ENCODE measurements at places on chromosomes 12 and 14.

DNA sequence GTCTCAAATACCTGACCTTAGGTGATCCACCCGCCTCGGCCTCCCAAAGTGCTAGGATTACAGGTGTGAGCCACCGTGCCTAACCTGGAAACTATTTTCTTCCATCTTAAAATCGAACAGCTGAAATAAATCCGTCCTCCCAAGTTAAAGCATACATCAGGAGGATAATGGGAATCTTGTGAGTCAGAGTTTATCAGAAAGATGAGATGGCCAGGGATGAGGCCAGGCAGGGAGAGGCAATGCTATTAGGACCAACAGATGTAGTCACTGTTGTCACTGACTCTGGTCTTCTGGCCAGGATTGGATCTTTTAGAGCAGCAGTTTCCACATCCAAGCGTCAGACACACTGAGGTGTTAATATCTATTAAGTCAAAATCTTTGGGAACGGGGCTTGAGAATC is 61.7 kb upstream of the USP44 start:
- no peaks in the 10 kb centered on the region for H3K27me3 ChIP-seq
- no peaks in the 10 kb centered on the region for H3K36me3 ChIP-seq
- H3K27ac ChIP-seq = no peak overlapping the region
- DNase-seq = no peak
- H3K4me1 ChIP-seq = peaks cover 3% of the 10 kb centered on the region

GRCh38 chr12:91182636-91183455 is at the start of gene DCN:
Gene DCN (minus strand): TSS chr12:91182817. CDS start chr12:91178552, 4,265 bp downstream.
- no peaks in the 10 kb centered on the region for H3K4me1 ChIP-seq
- peak within 1 kb of the TSS; percentile 32 for H3K4me3 ChIP-seq
- H3K36me3 ChIP-seq = no peaks in the 10 kb centered on the region

GRCh38 chr14:75123991-75124390 is 2.9 kb downstream of the NEK9 start:
- H3K36me3 ChIP-seq = peaks cover 20% of the 10 kb centered on the region
- DNase-seq = no peak
- peaks cover 54% of the 10 kb centered on the region for H3K4me1 ChIP-seq
- peak overlapping the region; percentile 4 for H3K27ac ChIP-seq
- no peak overlapping the region for H3K4me3 ChIP-seq
- H3K27me3 ChIP-seq = no peaks in the 10 kb centered on the region

GRCh38 chr12:104340177-104340576 is 36.6 kb downstream of the EID3 start:
- H3K27me3 ChIP-seq = no peaks in the 10 kb centered on the region
- no peak overlapping the region for H3K27ac ChIP-seq
- no peak overlapping the region for H3K4me3 ChIP-seq
- peaks cover 76% of the 10 kb centered on the region for H3K36me3 ChIP-seq
- DNase-seq = no peak

GRCh38 chr14:54895683-54896082 is 6.9 kb downstream of the GCH1 start:
- no peak overlapping the region for H3K4me3 ChIP-seq
- no peak overlapping the region for H3K27ac ChIP-seq
- no peaks in the 10 kb centered on the region for H3K36me3 ChIP-seq
- DNase-seq = no peak
- no peaks in the 10 kb centered on the region for H3K27me3 ChIP-seq

GRCh38 chr14:63371033-63371432 is 52.3 kb upstream of the GPHB5 start:
- no peak overlapping the region for H3K27ac ChIP-seq
- no peaks in the 10 kb centered on the region for H3K4me1 ChIP-seq
- H3K4me3 ChIP-seq = no peak overlapping the region
- no peaks in the 10 kb centered on the region for H3K27me3 ChIP-seq
- DNase-seq = no peak
- no peaks in the 10 kb centered on the region for H3K36me3 ChIP-seq

- peaks cover 7% of the 10 kb centered on the region for H3K4me1 ChIP-seq
- peak; percentile 93 for DNase-seq
- H3K36me3 ChIP-seq = no peaks in the 10 kb centered on the region
- peaks cover 7% of the 10 kb centered on the region for H3K27me3 ChIP-seq
- no peak overlapping the region for H3K27ac ChIP-seq
Measured at GRCh38 chr12:39145175-39145999, 240.0 kb upstream of the CPNE8 start.

- DNase-seq = no peak
- H3K36me3 ChIP-seq = no peaks in the 10 kb centered on the region
- H3K4me1 ChIP-seq = no peaks in the 10 kb centered on the region
- no peak overlapping the region for H3K4me3 ChIP-seq
Measured at GRCh38 chr14:44589180-44589579, 82.1 kb upstream of the FSCB start.

DNA sequence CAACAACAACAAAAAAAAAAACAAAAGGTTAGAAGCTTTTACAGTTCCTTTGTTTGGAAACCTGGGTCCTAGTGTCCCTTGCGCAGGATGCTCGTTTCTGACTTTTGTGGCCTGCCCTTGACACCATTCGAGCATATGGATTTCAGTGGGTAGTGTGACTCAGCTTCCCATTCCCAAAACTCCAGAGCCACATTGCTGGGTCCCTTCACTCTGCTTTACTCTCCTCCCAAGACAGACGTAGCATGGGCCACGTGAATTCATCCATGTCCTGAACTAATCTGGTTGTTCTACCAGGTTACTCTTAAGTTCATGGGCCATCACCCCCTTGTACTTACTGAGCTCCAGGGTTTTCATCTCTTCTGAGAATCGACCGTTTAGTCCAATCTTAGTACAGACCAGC is 68.0 kb upstream of the MAX start:
- no peaks in the 10 kb centered on the region for H3K27me3 ChIP-seq
- peaks cover 8% of the 10 kb centered on the region for H3K4me1 ChIP-seq
- H3K36me3 ChIP-seq = no peaks in the 10 kb centered on the region
- no peak for DNase-seq

DNA sequence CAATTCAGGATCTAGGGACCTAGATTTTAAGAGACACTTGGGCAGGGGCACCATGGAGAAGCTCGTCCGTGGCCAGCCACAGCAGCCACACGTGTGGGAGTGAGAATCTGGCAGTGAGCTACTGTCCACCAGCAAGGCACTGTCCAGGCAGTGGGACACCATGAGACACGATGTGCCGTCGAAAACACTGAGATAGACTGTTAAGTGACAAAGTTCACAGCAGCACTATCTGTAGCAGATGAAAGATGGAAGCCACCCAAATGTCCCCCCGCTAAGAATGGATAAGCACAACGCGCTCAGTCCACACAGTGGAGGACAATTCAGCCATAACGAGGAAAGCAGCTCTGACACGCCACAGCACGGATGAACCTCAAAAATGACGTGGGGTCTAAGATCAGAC is 19.7 kb downstream of the RILPL1 start:
- H3K4me3 ChIP-seq = no peak overlapping the region
- H3K4me1 ChIP-seq = no peaks in the 10 kb centered on the region
- peaks cover 14% of the 10 kb centered on the region for H3K36me3 ChIP-seq
- H3K27ac ChIP-seq = peak overlapping the region; percentile 44

- no peak overlapping the region for H3K27ac ChIP-seq
- H3K36me3 ChIP-seq = no peaks in the 10 kb centered on the region
- no peaks in the 10 kb centered on the region for H3K27me3 ChIP-seq
- H3K4me3 ChIP-seq = no peak overlapping the region
Measured at GRCh38 chr14:35940291-35940690, 114.2 kb downstream of the BRMS1L start.

DNA sequence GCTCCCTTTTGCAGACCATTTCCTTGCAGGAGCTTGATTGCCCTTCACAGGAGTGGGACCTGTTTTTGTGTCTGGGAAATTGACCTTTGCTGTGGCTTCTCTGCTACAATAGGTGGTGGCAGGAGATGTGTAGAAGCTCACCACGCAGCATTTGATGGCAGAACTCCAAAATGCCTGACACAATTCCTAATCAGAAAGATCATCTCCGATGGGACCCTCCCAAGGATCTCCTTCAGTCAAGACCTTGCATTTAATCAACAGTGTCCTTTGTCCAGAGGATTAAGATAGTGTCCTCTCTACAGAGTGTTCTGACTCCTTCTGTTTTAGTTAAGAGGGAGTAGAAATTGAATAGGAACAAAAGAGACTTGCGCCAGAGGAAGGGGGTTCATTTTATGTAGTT is 83.6 kb upstream of the DDHD1 start:
- H3K4me3 ChIP-seq = no peak overlapping the region
- no peak overlapping the region for H3K27ac ChIP-seq
- H3K4me1 ChIP-seq = no peaks in the 10 kb centered on the region
- no peaks in the 10 kb centered on the region for H3K36me3 ChIP-seq
- no peaks in the 10 kb centered on the region for H3K27me3 ChIP-seq

- H3K27me3 ChIP-seq = no peaks in the 10 kb centered on the region
- peak overlapping the region; percentile 15 for H3K27ac ChIP-seq
- H3K36me3 ChIP-seq = no peaks in the 10 kb centered on the region
- no peak for DNase-seq
Measured at GRCh38 chr12:94254270-94254669, 105.9 kb downstream of the PLXNC1 start.

- peaks cover 11% of the 10 kb centered on the region for H3K36me3 ChIP-seq
- H3K27me3 ChIP-seq = no peaks in the 10 kb centered on the region
- no peak overlapping the region for H3K4me3 ChIP-seq
- H3K4me1 ChIP-seq = no peaks in the 10 kb centered on the region
Measured at GRCh38 chr14:52876311-52876710, 74.5 kb downstream of the FERMT2 start.

DNA sequence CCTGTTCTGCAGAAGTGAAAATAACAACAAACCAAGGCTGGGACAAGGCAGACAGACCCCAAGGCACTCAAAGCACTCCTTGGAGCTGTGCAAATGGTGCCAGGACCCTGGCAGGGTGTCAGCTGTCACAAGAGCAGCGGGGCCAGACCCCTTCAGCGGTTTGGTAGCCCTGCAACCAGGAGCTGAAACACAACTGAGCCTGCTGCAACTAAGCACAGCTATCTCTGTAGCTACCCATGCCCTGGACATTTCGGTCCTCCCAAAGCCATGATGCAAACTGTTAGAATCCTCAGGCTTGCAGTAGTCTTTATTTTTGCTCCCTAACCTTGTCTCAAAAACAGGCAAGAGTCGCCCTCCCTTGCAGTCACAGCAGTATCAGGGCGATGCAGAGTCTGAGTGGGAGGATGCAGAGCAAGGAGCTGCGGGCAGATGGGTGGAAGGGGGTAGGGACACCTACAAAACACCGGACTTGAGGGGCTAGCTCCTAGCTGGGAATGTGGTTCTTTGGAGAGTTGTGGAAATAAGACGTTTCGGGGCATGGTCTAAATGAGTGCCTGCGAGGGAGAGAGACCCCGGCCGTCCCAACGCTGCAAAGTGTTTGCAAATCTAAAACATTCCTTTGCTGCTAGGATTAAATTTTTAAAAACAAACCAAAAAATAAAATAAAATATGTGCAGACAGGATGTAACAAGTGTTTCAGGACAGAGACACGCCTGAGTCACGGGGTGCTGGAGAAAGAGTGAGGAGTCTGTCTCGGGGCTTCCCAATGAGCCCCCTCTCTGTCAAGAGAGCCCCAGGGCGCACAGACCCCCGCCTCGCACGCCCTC is 1.0 kb downstream of the NUAK1 start:
- peaks cover 11% of the 10 kb centered on the region for H3K4me1 ChIP-seq
- DNase-seq = no peak
- peaks cover 16% of the 10 kb centered on the region for H3K27me3 ChIP-seq
- no peaks in the 10 kb centered on the region for H3K36me3 ChIP-seq
- peak overlapping the region; percentile 83 for H3K27ac ChIP-seq
- peak overlapping the region; percentile 73 for H3K4me3 ChIP-seq

- no peaks in the 10 kb centered on the region for H3K4me1 ChIP-seq
- no peak overlapping the region for H3K4me3 ChIP-seq
- no peak overlapping the region for H3K27ac ChIP-seq
- peak; percentile 13 for DNase-seq
- no peaks in the 10 kb centered on the region for H3K36me3 ChIP-seq
- no peaks in the 10 kb centered on the region for H3K27me3 ChIP-seq
Measured at GRCh38 chr12:34406996-34407300, 384.7 kb downstream of the ALG10 start.

GRCh38 chr12:6182279-6182898 is 17.8 kb upstream of the CD9 start:
- H3K4me1 ChIP-seq = peaks cover 49% of the 10 kb centered on the region
- DNase-seq = peak; percentile 78
- no peak overlapping the region for H3K4me3 ChIP-seq
- no peaks in the 10 kb centered on the region for H3K36me3 ChIP-seq
- H3K27me3 ChIP-seq = no peaks in the 10 kb centered on the region
- H3K27ac ChIP-seq = peak overlapping the region; percentile 82

GRCh38 chr14:52640137-52640536 is 55.2 kb downstream of the ERO1A start:
- DNase-seq = no peak
- peaks cover 14% of the 10 kb centered on the region for H3K36me3 ChIP-seq
- H3K27me3 ChIP-seq = no peaks in the 10 kb centered on the region
- no peaks in the 10 kb centered on the region for H3K4me1 ChIP-seq
- no peak overlapping the region for H3K4me3 ChIP-seq

DNA sequence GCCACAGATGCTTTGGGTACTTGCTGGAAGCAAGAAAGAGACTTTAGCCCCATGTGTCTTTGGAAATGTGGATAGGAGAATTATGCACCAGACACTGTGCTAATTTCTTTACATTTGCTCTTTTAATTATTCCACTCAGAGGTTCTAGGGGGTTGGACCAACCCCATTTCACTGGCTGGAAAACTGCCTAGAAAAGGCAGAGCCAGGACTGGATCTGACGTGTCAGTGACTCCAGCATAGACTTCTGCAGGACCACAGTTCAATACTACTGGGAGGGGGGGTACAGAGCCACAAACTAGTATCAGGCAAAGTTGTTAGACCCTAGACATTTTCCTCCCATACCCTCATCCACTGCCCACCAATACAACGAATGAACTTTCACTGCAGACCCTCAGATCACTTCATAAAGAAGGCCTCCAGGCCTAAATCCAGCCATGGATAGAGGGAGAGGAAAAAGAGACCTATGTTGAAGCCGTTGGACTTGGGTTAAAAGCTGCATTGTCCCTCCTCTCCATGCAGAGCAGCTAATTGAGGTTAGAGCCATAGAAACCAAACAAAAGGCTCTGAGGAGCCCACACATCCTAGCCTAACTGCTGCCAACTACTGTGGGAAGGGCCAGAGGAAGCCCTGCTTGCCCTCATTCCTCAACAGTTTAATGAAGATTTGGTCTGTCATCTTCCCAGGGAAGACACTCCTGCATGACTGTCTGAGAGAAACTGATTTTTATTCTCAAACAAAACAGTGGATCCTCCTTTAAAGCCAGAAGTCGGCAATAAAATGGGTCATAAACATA is 68.7 kb downstream of the STON2 start:
- no peak overlapping the region for H3K4me3 ChIP-seq
- no peak for DNase-seq
- no peaks in the 10 kb centered on the region for H3K27me3 ChIP-seq
- no peaks in the 10 kb centered on the region for H3K4me1 ChIP-seq
- no peak overlapping the region for H3K27ac ChIP-seq

- H3K4me1 ChIP-seq = no peaks in the 10 kb centered on the region
- no peak overlapping the region for H3K27ac ChIP-seq
- no peak overlapping the region for H3K4me3 ChIP-seq
- DNase-seq = no peak
Measured at GRCh38 chr12:8154526-8154925, 2.3 kb upstream of the ZNF705A start.

GRCh38 chr12:40375076-40375475 is 150.3 kb downstream of the LRRK2 start:
- no peaks in the 10 kb centered on the region for H3K4me1 ChIP-seq
- DNase-seq = no peak
- no peaks in the 10 kb centered on the region for H3K36me3 ChIP-seq
- no peak overlapping the region for H3K27ac ChIP-seq
- H3K4me3 ChIP-seq = no peak overlapping the region
- no peaks in the 10 kb centered on the region for H3K27me3 ChIP-seq

Data from upper lobe of left lung (tissue), 6 donors.